ENCODE measurements at places on chromosomes 1 and 21.

GRCh38 chr1:36217670-36218069 lies 6.6 kb upstream of the THRAP3 start:
- no peak for DNase-seq

DNA sequence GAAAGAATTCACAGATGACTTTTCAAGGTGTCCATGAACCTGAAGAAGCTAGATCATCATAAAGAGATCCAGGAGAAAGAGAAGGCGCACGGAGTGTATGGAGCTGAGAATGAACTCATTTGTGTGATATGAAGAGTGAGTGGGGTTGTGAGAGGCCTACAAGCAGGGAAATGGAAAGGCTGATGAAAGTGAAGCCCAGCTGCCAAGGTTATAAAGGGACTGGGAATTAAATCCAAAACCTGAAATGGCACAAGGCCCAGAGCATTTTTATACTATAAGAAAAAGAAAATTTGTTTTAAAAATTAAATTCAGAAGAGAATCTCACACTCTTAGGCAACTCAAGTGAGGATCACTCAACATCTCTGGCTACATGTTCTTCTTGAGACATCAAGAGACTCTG lies 43.4 kb downstream of the HSD3B1 start:
- no peak for DNase-seq

- no peak for DNase-seq
Measured at GRCh38 chr1:74113333-74113732, 84.6 kb downstream of the LRRIQ3 start.

DNA sequence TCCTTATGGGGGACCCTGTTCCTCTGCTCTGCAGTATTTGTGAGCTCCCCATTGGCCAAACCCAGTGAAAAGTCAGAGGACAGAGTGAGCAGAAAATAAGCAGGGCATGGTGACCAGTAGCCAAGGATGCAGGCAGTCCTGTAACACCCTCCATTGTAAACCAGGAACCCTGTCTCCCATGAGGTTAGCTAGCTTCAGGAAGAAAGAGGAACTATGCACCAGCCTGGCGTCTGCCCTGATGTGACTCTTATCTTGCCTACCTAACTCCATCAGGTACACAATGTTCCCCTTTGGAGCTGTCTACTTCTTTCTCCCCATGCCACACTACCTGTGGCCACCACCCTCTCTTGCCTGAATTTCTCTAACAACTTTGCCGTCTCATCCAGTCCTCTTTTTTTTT lies 119.2 kb downstream of the LRIG2 start:
- DNase-seq, result no peak

GRCh38 chr1:17084787-17085186 lies 31.0 kb upstream of the SDHB start:
- no peak for DNase-seq

DNA sequence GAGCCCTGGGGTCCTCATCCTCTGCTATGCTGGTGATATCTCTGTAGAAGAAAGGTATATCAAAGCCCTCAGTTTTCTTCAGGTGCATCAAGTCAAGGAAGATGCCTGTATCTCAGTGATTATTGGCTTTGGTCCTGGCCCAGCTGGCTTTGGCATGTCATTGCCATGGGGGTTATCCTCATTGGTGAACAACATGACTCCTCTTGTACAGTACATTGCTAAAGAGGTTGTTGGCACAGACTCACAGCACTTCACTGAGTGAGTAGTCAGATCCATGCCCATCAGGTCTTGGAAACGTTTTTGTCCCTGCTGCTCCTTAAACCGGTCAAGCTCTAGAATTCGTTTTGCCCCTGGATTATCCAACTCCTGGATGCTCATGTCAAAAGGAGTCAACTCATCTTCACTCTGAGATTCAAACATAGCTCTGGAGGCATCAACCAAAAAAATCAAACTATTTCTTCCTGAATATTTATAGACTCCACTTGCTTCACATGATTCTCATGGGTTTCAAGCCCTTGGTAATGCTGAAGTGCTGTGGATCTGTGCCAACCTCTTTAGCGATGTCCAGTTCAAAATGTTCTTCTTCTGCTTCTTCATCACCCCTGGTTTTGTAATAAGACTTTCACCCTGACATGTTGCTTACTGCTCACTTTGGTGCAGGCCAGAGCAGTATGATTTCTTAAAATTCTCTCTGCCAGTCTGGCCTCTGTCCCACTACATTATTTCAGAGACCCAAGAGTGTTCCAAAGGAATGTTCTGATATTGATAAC lies 43.0 kb upstream of the RAB3GAP2 start:
- DNase-seq, result no peak

DNA sequence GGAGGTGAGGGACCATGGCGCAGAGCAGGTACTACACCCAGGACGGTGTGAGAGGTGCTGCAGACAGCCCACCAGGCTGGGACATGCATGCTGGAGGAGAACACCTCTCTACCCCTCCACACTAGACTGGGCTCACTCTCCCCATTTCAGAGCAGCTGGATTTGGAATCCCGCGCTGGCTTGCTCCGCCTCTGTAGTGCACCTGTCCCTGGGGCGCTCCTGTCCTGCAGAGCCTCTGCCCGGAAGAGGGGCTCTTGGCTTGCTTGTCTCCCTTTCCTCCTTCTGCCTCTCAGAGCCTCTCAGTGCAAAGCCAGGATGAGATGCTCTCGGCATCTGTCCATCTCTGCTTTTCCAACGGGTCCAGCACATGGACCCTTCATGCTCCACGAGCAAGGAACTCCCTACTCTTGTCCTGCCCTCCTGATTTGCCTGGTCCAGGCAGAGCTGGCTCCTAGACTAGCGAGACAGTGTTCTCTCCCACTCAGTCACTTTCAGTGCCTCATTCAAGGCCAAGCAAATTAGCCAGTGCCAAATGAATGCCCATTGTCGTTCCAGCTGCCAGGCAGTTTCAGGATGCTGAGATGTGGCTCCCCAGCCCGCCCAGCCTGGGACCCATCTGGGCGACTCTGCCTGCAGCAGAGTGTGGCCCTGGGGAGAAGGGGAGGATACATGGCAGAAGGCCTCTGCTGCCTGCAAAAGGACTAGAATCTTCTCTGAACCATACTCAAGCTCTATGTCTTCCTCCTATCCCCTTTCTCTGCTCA lies 33.7 kb downstream of the CDCA8 start:
- no peak for DNase-seq

GRCh38 chr1:19467199-19468187 lies 17.8 kb downstream of the CAPZB start:
- no peak for DNase-seq

- no peak for DNase-seq
Measured at GRCh38 chr1:62185677-62186076, 9.0 kb upstream of the L1TD1 start.

GRCh38 chr1:202010180-202011015 lies at the start of gene ELF3:
TSS of gene ELF3 (plus strand) at chr1:202010587. CDS start at chr1:202011137, 550 bp downstream.
- no peak for DNase-seq

- no peak for DNase-seq
Measured at GRCh38 chr1:208111646-208112190, 132.5 kb downstream of the PLXNA2 start.

DNA sequence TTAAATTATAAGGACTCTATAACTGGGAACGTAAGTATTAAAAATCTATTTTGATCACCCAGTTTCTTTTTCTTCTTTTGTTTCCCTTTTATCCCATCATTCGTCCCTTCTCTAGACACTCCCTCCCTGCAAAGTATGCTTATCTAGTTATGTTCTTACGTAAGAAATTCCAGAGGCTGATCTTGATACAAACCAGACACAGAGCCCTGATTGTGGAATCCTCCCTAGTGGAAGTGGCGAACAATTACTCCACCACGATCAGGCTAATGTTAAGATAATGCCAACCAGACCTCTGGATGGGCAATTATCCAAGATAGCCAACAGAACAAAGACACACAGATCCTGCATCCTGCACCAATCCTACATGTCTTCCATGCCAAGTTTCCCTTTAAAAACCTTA lies 1557.4 kb downstream of the PLA2G4A start:
- DNase-seq, result no peak

DNA sequence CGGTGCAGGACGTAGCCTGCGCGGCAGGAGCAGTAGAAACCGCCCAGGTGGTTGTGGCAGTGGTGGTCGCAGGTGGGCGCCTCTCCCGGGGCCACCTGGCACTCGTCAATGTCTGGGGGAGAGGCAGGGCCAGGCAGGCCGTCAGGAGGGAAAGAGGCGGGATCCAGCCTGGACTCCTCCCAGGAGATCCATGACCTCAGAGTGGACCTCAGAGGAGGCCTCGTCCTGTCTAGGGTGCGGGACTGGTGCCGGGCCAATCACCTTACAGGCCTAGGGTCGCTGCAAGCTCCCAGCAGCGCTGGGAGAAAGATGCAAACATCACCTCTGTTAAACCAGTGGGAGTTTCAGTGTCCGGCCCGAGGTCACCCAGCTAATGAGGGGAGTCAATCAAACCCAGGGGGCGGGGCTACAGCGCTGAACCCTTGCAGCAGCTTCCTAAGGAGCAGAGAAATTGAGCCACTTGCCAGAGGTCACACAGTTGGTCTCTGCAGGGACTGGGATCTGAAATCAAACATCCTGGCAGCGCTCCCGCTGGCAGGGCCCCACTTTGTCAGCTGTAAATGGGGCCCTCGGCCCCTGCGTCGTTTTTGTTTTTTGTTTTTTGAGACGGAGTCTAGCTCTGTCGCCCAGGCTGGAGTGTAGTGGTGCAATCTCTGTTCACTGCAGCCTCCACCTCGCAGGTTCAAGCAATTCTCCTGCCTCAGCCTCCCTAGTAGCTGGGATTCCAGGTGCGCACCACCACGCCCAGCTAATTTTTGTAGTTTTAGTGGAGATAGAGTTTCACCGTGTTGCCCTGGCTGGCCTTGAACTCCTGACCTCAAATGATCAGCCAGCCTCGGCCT lies 1.4 kb downstream of the MASP2 start:
- DNase-seq, result no peak

- no peak for DNase-seq
Measured at GRCh38 chr1:225691377-225691776, 38.5 kb upstream of the ENAH start.

DNA sequence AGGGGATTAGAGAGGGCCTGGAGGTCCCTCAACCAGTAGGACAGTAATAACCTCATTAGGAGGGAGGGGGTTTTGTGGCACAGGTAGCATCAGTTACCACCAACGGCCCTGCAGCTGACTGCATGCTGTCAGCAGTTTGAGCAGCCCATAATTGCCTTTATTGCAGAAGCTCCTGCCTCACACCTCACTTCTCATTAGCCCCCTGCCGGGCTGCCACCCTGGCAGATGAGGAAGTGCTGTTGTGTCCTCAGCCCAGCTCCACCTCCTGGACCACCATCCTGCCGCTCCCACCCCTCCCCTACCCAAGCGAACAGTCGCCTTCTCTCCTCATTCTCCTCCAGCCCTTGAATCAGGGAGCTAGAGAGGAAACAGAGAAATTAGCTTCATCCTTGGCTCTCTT lies 237.4 kb downstream of the LMX1A start:
- DNase-seq, result peak; percentile 10

GRCh38 chr1:3697810-3698209 lies 45.5 kb downstream of the TP73 start:
- peak; percentile 98 for DNase-seq

GRCh38 chr1:4695241-4695640 lies 40.8 kb downstream of the AJAP1 start:
- DNase-seq, result no peak

DNA sequence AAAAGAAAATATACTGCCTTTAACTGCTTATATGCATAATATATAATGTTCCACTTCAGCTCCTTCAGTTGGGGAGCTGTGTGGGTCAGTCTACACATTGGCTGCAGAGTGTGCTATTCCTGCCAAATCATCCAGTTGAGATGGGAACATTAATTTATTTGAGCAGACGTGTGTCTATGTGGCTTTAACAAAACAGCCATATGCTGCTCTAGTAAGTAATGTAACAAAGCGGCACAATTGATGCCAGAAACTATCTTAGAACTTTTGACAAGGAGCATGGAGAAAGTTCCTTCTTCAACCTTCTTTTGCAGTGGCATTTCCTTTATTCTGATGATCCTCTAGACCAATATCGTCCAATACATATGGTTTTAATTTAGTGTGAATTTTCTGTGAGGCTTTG lies 285.9 kb upstream of the C1orf87 start:
- DNase-seq, result no peak

DNA sequence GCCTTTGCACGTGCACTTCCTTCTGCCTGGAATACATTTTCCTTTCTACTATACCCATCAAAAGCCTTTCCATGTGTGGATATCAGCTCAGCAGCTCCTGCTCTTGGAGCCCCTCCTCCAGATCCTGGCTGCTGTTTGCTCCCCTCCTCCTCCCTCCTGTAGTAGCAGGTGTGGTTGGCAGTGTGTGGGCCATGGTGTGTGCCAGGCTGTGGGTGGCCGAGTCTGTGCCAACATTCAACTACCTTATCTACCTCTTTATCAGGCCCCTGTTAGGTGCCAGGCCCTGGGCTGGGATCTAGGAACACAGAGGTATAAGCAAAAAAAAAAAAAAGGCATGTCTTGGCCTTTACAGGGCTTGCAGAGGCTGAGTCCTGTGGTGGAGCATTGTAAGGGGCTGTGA lies 180.6 kb upstream of the JUN start:
- DNase-seq, result no peak

- DNase-seq, result no peak
Measured at GRCh38 chr21:26236281-26236680, 65.7 kb upstream of the APP start.

DNA sequence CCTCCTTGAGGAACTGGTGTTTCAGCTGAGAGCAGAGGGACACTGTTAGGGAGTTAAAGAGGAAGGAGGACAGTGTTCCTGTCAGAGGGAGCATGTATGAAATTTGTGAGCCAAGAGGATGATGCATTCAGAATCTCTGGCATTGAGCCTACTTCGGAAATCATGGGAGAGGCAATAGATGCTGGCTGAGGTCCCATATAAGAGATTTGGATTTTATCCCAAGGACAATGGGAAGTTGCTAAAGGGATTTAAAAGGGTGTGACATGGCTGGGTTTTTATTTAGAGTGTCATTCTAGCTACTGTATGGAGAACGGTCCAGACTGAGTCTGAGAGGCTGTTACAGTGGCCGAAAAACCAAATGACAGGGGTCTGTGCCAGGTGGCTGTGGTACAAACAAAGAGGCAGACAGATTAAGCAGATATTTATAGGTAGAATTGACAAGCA lies 403.2 kb upstream of the B3GALT2 start:
- DNase-seq, result no peak

DNA sequence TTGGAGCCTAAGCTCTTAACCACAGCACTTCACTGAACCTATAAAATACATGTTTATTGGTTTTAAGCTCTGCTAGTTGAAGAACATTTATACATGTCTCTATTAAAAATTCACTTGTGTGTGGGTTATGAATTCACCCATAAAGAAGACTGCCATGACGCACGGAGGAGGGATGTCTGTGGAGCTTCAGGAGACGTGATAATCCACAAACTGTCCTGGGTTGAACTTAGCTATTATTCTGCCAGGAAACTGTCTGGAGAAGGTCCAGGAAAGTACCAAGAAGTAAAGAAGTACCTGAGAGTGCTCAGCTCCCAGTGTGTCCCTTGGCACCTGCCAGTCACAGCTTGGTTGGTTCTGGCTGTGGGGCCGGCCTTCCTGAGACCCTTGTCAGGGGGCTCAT lies 56.3 kb downstream of the DDR2 start:
- no peak for DNase-seq

DNA sequence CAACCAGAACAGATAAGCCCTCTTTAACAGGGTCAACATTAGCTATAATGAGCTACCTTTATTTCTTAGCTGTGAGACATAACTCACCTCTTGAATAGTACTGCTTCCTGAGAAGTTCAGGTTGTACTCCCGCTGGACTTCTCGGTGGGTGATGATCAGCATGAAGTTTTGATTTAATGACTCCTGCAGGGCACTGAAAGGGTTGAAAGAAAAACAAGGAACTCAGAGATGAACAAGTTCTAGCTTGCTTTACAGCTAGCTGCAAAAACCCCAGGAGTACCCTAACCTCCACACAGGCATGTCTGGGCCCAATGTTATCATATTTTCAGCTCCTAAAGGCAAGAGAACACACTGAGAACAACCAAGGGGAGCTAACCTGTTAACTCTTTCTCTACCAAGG lies 254.4 kb downstream of the FAF1 start:
- DNase-seq, result peak; percentile 95
